ENCODE measurements at places on chromosomes 7 and 10.

DNA sequence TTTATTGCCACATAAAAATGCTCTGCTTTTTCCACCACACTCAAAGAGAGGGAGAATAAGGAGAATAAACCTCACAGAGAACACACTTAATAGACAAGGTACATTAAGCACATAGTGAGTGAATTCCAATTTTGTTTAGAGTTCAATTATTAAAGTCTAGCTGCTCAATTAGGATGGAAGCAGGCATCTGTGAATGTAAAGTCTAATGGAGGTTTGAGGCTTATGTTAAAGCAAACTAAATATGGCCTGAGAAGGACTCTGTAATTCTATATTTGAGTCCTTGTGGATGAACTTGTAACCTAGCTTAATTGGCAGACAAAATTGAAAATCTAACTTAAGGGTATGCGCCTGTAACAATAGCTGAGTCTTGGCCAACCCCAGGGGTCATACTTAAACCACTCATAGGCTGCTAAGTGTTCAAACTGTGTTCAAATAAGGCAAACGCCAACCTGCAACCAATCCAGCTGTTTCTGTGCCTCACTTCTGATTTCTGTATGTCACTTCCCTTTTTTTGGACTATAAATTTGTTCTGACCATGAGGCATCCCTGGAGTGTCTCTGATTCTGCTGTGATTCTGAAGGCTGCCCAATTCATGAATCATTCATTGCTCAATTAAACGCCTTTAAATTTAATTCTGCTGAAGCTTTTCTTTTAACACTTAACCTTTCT lies 31.3 kb upstream of the NME8 start:
- DNase-seq, result no peak

DNA sequence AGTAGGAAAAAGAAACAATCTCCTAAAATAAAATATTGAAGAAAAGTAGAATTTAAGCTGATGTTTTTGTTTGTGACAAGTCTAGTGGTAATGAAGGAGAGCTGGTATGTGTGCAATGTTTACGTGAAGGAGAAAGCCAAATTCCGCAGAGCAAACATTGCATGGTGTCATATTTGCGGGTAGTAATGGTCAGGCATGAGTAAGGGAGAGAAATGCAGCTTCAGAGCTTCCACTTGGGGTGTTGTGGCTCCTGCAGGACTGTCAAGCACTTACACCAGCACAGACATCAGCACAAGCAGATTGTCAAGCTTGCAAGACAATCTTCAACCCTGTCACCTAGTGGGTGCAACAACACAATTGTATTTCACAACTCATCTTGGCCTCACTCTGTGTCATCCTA lies 136.5 kb upstream of the ETV1 start:
- DNase-seq, result no peak

DNA sequence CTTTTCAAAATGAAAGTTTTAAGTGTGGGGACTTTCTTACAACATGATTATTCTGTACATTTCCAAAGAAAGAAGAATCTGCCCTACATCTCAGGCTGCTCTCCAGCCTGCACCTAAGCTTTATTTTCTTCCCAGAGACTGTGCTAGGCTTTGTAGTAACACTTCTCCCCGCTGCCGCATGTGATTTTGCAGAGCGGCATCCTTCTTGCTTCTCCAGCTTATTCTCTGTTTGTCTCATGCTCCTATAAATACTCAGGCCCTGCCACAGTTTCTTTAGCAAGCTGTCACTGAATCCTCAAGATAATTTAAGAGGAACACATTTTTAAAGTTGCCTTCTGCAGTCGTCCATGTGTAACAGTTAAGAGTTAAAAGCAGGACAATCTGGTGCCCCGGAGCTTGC lies 53.5 kb downstream of the INSYN2A start:
- DNase-seq, result no peak

DNA sequence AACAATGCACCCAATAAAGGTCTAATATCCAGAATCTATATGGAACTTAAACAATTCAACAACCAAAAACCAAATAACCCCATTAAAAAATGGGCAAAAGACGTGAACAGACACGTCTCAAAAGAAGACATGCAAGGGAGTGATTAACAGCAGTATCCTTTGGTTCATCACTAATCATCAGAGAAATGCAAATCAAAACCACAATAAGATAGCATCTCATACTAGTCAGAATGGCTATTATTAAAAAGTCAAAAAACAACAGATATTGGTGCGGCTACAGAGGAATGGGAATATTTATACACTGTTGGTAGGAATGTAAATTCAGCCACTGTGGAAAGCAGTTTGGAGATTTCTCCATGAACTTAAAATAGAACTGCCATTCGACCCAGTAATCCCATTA lies 46.6 kb downstream of the MSRB2 start:
- no peak for DNase-seq

DNA sequence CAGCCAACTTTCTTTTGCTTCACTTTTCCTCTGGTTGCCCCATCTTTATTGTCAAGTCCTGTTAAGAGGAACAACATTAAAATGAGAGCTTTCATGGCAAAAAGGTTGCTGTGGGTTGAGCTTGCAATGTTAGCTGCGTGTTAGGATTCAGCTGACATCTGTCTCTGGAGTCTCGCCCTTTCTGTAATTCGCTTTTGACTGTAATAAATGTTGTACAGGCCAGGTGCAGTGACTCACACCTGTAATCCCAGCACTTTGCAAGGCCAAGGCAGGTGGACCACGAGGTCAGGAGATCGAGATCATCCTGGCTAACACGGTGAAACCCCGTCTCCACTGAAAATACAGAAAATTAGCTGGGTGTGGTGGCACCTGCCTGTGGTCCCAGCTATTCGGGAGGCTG lies 24.1 kb downstream of the MNX1 start:
- no peak for DNase-seq

- no peak for DNase-seq
These were observed 46.2 kb downstream of the RBM17 start for GRCh38 chr10:6135039-6135438.

DNA sequence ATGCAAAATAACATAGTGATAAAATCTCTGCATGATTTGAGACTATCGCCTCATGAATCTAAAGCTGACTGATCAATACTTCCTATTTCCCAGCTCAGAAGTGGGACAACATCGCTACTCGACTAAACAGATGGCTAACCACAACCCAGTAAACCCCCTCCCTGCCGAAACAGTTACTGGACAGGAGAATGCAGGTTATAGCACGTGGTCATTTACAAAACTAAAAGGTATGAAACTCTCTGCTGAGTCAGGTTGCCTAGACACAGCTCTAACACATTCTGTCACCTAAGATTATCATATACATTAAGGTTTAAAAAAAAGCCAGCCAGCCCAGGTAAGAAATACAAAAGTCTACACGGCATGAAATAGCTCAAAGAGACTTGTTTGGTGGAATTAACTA lies 64.0 kb downstream of the CTBP2 start:
- no peak for DNase-seq

GRCh38 chr7:44108768-44109750 lies 4.9 kb downstream of the AEBP1 start:
- no peak for DNase-seq

- DNase-seq, result no peak
These were observed 260.0 kb upstream of the NRP1 start for GRCh38 chr10:33594475-33594874.

- DNase-seq, result no peak
These were observed 132.8 kb downstream of the WNT2 start for GRCh38 chr7:117190104-117190503.

GRCh38 chr10:42991442-42992098 lies 85.3 kb upstream of the RET start:
- no peak for DNase-seq

- DNase-seq, result no peak
These were observed 88.4 kb downstream of the FAS start for GRCh38 chr10:89078724-89079672.

DNA sequence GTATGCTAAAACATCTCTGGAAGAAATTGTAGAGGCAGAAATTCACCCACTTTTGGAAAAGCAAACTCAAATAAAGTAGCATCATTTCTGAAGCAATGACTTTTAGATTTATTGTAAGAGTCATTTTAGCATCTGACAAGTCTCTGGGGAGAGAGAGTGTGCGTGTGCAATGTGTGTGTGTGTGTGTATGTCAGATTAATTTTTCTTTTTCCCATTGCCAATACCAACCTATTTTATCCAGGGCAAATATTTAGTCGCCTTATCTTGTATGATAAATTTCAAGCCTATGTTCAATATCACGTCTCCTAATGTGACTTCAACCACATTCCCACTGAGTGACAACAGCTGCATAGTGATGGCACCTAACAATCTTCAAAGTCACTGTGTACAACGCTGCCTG lies 101.7 kb downstream of the NEBL start:
- DNase-seq, result no peak

GRCh38 chr7:17325364-17325763 lies 26.9 kb downstream of the AHR start:
- DNase-seq, result no peak

DNA sequence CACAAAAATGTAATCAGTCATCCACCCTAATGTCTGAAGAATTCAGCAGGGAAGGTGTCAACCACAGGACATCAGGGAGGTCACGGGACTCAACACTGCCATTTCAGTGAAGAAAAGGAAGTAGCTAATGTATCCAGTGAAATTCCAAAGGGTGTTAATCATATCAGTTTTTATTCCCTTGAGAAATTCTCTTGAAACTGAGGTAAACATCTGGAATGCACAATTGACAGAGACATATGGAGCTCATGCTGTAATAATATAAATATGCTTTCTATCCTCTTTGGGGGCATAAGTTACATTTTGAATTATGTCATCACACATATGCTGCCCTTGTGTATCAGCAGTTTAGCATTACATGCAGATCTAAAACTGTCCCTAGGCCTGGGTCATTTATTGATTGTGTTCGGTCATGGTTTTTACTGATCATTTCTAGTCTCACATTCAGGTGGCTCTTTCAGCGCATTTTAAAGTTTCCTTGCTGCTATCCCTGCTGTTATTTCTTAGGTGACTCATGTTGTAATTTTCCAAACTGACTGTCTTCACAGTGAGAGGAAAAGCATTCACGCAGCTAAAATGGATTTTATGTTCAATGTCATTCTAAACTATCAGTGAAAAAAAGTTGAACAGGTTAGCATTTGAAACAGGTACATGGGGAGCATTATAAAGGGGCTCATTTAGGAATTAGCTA lies 273.9 kb downstream of the TSPAN12 start:
- DNase-seq, result peak; percentile 24

GRCh38 chr10:71677261-71677660 lies 42.3 kb downstream of the C10orf105 start:
- DNase-seq, result no peak

- DNase-seq, result no peak
These were observed 407.2 kb upstream of the SHH start for GRCh38 chr7:156219307-156220077.

- no peak for DNase-seq
These were observed 22.3 kb upstream of the SEC61G start for GRCh38 chr7:54781134-54781920.

DNA sequence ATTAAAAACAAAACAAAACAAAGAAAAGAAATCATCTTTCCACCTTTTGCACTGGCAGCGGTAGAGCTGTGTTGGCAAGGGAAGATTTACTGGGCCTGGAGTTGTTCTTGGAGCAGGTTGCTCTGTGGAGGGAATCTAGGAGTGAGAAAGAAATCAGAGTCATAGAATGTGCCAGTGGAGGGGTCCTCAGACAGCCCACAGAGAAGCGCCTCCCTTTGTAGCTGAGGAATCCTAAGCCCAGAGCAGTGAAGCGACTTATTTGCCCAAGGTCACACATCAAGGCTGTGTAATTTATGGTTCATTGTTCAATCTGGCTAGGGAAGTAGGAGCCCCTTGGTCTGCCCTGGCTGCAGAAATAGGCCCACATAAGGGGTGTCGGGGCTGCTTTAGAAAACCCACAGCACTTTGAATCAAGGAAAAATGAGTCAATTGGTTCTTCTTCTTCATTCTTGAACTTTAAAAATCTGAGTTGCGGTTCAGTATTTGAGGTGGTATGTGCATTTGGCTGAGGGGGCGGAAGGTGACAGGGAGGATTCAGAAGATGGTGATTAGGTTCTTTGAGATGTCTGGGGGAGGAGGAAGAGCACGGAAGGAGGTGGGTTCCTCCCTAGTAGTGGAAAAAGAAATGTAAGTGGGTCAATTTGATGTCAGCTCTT lies 253.7 kb downstream of the PTEN start:
- DNase-seq, result no peak

DNA sequence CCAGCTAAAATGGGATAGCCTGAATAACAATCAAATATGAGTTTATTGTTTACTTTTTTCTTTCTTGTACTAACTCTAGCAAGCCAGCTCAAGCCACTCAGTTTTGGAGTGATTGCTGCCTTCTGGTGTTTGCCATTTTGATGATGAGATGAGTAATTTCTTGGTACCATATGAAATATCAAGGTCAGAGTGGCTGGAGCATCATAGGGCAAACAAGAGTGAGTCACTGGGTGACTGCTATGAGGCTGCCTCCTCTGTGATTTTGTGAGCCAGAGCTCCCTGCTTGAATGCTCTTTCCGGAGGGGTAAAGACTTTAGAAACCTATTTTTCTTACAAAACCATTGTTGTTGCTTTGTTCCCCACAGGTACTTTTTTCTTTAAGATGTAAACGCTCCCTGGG lies 295.6 kb downstream of the PRKG1 start:
- DNase-seq, result no peak

DNA sequence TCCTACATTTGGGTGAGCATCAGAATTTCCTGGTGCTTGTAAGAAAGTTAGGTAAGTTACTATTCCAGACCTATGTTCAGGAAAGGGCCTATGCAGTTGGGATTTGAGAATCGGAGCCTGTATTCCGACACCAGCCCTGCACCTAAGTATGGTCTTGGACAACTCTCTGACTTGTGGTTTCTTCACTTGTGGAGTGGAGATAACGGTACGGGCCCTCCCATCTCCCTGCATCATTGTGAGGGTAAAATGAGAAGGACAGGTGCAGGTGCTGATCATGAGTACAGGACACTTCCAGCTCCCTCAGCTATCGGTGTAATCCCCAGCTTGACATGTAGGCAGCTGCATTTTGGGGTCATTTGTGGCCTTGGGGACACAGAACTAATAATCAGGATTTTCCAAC lies 138.3 kb upstream of the NAMPT start:
- no peak for DNase-seq

GRCh38 chr7:22296265-22296566 lies 60.7 kb downstream of the RAPGEF5 start:
- DNase-seq, result no peak

DNA sequence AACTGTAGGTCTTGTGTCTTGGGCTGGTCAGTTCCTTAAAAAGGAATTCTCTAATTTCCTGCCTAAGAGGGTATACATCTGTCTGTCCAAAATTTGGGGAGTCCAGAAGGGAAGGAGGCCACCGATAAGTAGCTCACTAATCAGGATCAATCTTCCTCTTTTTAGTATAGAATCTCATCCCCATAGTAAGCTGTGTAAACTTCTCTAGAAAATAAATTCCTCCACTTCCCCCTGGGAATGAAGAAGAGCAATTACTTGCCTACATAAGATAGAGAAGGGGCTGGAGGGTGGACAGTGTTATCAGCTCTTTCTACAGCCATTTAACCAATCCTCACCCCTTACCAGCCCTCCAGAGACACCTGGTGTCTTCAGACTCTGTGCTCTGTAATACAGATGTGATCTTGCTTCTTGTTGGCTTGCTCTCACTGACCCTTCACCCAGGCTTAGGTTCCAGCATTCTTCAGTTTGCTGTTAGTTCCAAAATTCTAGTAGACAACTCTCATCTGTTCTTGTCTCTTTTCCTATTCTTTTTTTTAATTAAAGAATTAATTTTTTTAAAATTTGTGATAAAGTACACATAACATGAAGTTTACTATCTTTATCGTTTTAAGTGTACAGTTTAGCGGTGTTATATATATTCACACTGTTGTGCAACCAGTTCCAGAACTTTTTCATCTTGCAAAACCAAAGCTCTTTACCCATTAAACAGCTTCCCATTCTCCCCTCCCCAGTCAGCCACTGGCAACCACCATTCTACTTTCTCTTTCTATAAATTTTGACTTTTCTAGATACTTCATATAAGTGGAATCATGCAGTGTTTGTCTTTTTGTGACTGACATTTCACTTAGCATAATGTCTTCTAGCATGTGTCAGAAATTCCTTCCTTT lies 6.5 kb upstream of the PRKAR2B start:
- DNase-seq, result no peak
